T-helper 17 cell (primary cell): ENCODE measurements at places on chromosomes 1 and 21. TPM values are rescaled to one million over a fixed set of nuclear protein-coding genes. Genes with fewer than 3 reads are reported as not detected.
A peak's percentile ranks its signal among the peaks of the same experiment; 100 is the strongest.

CYP4A22 gene
- total RNA-seq = not detected

CR1 gene
- total RNA-seq = 27.6 TPM

CLDN14 gene
- total RNA-seq = not detected

SUMO3 gene
- 73.4 TPM for total RNA-seq

PGLYRP3 gene
- total RNA-seq = not detected

AP4B1 gene
- total RNA-seq = 56.1 TPM

TBX19 gene
- total RNA-seq = 2.7 TPM

KCNK2 gene
- not detected for total RNA-seq

LCE2A gene
- not detected for total RNA-seq

CDK11B gene
- total RNA-seq = 43.9 TPM

DNA sequence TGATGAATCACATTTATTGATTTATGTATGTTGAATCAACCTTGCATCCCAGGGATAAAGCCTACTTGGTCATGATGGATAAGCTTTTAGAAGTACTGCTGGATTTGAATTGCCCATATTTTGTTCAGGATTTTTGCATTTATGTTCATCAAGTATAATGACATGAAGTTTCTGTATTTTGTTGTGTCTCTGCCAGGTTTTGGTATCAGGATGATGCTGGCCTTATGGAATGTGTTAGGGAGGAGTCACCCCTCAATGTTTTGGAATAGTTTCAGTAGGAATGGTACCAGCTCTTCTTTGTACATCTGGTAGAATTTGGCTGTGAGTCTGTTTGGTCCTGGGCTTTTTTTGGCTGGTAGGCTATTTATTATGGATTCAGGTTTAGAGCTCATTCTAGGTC, 1643.1 kb upstream of the B3GALT2 start:
- DNase-seq = no peak
- H3K4me1 ChIP-seq = no peaks in the 10 kb centered on the region
- peaks cover 11% of the 10 kb centered on the region for H3K27me3 ChIP-seq
- no peaks in the 10 kb centered on the region for H3K36me3 ChIP-seq
- no peak overlapping the region for H3K4me3 ChIP-seq
- H3K27ac ChIP-seq = no peak overlapping the region

DNA sequence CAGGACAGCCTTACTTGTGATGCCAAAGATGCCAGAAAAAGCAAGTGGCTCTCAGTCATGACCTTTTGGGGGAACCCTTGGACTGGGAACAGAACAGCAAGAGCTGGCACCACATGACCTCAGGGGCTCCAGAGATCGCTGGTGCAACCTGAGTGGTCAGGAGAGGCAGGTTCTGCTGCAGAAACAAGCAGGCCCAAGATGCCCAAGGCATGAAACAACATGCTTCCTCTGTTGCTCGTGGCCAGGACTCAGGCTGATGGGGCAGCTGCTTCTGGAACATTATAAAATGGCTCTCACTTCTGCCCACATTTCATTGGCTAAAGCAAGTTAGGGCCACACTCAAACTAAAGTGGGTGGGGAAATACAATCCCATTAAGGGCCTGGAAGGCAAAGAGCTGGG, 17.7 kb upstream of the CLSTN1 start:
- H3K4me1 ChIP-seq = peaks cover 7% of the 10 kb centered on the region
- DNase-seq = no peak
- H3K27me3 ChIP-seq = no peaks in the 10 kb centered on the region
- no peak overlapping the region for H3K4me3 ChIP-seq

- no peak for DNase-seq
- H3K27me3 ChIP-seq = peaks cover 33% of the 10 kb centered on the region
- H3K4me3 ChIP-seq = no peak overlapping the region
- peaks cover 5% of the 10 kb centered on the region for H3K36me3 ChIP-seq
- peaks cover 4% of the 10 kb centered on the region for H3K4me1 ChIP-seq
These were observed 26.6 kb upstream of the COL18A1 start for GRCh38 chr21:45378258-45378966.

DNA sequence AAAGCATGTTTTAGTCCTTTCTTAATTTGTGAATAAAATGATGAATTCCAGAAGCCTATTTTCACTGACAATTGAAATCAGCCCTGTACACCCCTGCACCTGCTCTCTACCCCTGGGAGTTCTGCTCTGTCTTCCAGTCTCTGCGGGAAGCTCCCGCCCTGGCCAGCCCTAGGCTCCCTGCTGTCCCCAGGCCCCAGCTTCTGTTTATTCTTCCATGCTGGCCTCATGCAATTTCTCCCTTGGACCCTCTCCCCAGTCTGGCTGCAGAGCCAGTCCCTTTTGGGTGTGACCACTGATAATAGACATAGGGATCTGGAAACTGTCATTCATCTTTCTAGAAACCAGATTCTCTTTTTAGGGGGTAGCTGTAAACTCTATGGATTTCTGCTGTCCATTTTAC, 258.6 kb downstream of the GRIK3 start:
- peaks cover 68% of the 10 kb centered on the region for H3K27me3 ChIP-seq
- H3K36me3 ChIP-seq = peaks cover 7% of the 10 kb centered on the region
- H3K4me3 ChIP-seq = no peak overlapping the region
- H3K27ac ChIP-seq = no peak overlapping the region

GRCh38 chr1:15523104-15524020, 653 bp downstream of the CASP9 start:
- no peak for DNase-seq
- H3K4me1 ChIP-seq = peaks cover 48% of the 10 kb centered on the region
- H3K27me3 ChIP-seq = no peaks in the 10 kb centered on the region
- H3K4me3 ChIP-seq = peak overlapping the region; percentile 96
- peaks cover 2% of the 10 kb centered on the region for H3K36me3 ChIP-seq

GRCh38 chr1:160207771-160208556, 2.8 kb downstream of the PEA15 start:
- no peak for DNase-seq
- H3K36me3 ChIP-seq = peaks cover 5% of the 10 kb centered on the region
- no peaks in the 10 kb centered on the region for H3K27me3 ChIP-seq
- no peak overlapping the region for H3K4me3 ChIP-seq

DNA sequence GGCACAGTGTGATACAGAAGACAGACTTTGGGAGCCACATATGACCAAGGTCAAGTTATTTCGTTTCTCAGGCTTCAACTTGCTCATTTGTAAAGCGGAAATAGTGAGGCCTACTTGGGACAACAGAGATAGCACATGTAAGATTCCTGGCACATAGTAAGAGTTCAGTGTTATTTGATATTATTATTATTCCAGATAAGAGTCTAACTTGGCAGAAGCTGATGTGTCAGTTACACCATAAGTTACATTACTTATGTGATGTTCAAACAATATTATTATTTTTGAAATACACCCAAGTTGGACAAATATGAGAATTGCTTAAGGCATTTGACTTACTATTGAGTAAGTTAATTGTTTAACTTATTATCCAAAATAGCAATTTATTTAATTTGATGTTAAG, 10.2 kb upstream of the CYP4X1 start:
- H3K4me1 ChIP-seq = no peaks in the 10 kb centered on the region
- no peak overlapping the region for H3K27ac ChIP-seq
- peaks cover 2% of the 10 kb centered on the region for H3K27me3 ChIP-seq
- H3K4me3 ChIP-seq = no peak overlapping the region

DNA sequence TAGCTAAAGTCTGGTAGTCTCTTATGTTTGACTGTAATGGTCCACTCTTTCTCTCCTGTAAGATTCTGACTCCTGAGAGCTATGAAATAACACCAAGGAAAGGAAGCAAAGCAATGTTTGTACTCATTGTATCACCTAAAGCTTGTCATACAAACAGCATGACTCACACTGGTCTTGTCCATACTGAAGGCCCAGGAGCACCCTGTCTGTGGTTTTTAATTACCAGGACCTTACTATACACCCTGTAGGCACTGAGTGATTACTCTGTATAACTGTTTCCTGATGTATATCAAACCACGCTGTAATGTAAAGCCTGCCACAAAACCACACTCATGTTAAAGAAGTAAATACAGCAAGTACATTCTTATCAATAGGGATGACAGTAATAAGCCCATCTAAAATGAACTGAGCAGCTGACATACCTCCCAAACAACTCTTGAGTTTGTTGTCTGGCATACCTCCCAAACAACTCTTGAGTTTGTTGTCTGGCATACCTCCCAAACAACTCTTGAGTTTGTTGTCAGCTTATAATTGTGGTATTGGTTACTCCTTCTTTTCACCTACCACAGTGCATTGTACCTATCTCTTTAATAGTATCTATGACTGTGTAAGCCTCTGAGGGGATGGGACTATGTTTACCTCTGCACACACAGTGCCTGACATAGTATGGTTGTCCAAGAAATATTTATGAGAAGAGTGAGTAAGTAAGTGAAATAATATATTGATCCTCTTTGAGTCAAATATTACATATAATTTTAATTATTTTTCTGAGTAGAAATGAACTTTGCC, 11.6 kb upstream of the TNFSF18 start:
- no peaks in the 10 kb centered on the region for H3K36me3 ChIP-seq
- H3K4me1 ChIP-seq = no peaks in the 10 kb centered on the region

DNA sequence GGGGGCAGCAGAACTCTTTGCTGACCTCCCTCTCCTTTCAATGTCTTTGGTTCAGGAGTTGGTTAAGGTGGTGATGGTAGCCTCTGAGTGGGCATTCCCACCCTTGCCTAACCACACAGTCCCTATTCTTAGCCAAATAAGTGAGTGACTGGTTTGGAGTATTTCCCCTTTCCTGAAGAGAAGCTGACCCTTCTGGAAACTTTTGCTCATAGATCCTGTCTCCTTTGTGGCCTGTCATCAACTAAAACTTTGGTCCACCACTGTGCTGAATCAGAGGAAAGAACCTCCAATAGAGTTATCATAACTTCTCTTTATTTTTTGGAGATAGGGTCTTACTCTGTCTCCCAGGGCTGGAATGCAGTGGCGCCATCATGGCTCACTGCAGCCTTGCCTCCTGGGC, 31.1 kb downstream of the C1orf21 start:
- no peaks in the 10 kb centered on the region for H3K36me3 ChIP-seq
- no peak for DNase-seq
- H3K4me3 ChIP-seq = no peak overlapping the region
- H3K4me1 ChIP-seq = no peaks in the 10 kb centered on the region
- H3K27ac ChIP-seq = no peak overlapping the region
- peaks cover 53% of the 10 kb centered on the region for H3K27me3 ChIP-seq

DNA sequence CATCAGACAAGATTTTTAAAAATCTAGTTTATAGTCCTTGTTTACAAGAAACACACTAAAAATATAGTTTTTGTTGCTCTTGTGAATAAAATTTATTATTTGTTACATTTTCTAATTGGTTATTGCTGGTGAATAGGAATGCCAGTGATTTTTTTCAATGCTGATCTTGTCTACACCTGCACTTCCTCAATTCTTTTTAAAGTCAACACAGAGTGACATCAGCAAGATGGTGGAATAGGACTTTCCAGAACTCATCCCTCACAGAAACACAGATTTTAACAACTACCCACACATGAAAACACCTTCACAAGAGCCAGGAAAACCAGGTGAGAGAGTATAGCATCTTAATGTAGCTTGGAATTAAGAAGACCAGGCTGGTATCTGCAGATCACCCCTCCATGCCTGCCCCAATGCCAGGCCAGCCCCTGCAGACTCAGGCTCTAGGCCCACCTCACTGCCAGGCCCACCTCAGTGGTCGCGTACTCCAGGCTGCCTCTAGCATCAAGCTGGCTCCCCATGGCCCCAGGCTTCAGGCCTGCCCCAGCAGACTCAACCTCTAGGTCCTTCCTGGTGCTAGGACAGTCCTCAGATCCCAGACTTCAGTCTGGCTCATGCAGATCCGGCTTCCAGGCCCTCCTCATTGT, 117.6 kb downstream of the WDR3 start:
- DNase-seq = no peak
- no peak overlapping the region for H3K4me3 ChIP-seq
- no peaks in the 10 kb centered on the region for H3K27me3 ChIP-seq
- H3K4me1 ChIP-seq = no peaks in the 10 kb centered on the region
- no peak overlapping the region for H3K27ac ChIP-seq
- H3K36me3 ChIP-seq = no peaks in the 10 kb centered on the region

- H3K27me3 ChIP-seq = no peaks in the 10 kb centered on the region
- peaks cover 28% of the 10 kb centered on the region for H3K4me1 ChIP-seq
- no peak for DNase-seq
- peaks cover 2% of the 10 kb centered on the region for H3K36me3 ChIP-seq
These were observed 739 bp upstream of the IFI6 start for GRCh38 chr1:27672750-27673112.

- H3K4me1 ChIP-seq = peaks cover 50% of the 10 kb centered on the region
- no peak overlapping the region for H3K4me3 ChIP-seq
- no peaks in the 10 kb centered on the region for H3K27me3 ChIP-seq
- H3K36me3 ChIP-seq = peaks cover 4% of the 10 kb centered on the region
- no peak overlapping the region for H3K27ac ChIP-seq
- no peak for DNase-seq
These were observed 38.6 kb downstream of the TRIM33 start for GRCh38 chr1:114472408-114472807.

DNA sequence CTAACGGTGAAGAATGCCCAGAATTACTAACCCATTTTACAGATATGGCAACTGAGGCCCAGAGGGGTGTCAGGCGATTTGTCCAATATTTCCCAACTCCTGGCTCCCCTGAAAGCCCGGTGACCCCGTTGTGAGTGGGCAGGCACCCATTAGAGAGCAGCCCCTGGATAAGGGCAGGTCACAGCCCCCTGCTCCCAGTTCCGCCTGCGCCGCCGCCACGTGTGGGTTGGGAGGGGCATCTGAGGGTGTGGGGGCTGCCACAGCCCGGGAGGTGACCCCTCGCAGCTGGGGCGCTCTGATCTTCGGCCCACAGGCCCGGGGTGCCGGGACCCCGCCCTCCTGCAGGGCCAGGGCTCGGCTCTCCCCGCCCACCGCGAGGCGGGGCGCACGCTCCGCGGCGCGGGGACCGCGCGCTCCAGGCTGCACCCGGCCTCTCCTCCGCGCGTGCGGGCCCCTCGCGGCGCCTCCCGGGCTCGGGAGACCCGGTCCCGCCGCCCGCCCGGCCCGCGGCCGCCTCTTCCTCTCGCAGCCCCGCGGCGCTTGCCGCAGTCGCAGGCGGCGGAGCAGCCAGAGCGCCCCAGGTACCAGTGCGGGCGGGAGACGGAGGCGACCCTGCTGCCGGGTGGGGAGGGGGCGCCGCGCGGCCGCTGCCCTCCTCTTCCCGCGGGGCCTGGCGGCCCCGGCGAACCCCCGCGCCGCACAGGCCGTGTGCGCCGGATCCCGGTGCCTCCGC, at the start of gene HTR6:
HTR6 (plus strand) TSS at position 423 of the 733 bp plus-strand sequence. CDS start 879 bp downstream, outside the sequence.
- peak; percentile 23 for DNase-seq
- H3K4me1 ChIP-seq = peaks cover 23% of the 10 kb centered on the region
- H3K27me3 ChIP-seq = peaks cover 43% of the 10 kb centered on the region
- peaks cover 5% of the 10 kb centered on the region for H3K36me3 ChIP-seq

- peaks cover 6% of the 10 kb centered on the region for H3K36me3 ChIP-seq
- H3K4me3 ChIP-seq = no peak overlapping the region
- peaks cover 8% of the 10 kb centered on the region for H3K4me1 ChIP-seq
- no peak overlapping the region for H3K27ac ChIP-seq
- peaks cover 12% of the 10 kb centered on the region for H3K27me3 ChIP-seq
These were observed 1.8 kb downstream of the NPPA start for GRCh38 chr1:11845641-11846335.

GRCh38 chr1:156660752-156661112, 16.5 kb downstream of the NES start:
- no peaks in the 10 kb centered on the region for H3K36me3 ChIP-seq
- DNase-seq = no peak
- peaks cover 28% of the 10 kb centered on the region for H3K27me3 ChIP-seq
